ENCODE measurements at places on chromosomes 6 and 20.

- DNase-seq = no peak
Observed at GRCh38 chr6:1763404-1763803, 153.7 kb downstream of the FOXC1 start.

GRCh38 chr6:109690373-109690736, 647 bp downstream of the AK9 start:
- peak; percentile 56 for DNase-seq

DNA sequence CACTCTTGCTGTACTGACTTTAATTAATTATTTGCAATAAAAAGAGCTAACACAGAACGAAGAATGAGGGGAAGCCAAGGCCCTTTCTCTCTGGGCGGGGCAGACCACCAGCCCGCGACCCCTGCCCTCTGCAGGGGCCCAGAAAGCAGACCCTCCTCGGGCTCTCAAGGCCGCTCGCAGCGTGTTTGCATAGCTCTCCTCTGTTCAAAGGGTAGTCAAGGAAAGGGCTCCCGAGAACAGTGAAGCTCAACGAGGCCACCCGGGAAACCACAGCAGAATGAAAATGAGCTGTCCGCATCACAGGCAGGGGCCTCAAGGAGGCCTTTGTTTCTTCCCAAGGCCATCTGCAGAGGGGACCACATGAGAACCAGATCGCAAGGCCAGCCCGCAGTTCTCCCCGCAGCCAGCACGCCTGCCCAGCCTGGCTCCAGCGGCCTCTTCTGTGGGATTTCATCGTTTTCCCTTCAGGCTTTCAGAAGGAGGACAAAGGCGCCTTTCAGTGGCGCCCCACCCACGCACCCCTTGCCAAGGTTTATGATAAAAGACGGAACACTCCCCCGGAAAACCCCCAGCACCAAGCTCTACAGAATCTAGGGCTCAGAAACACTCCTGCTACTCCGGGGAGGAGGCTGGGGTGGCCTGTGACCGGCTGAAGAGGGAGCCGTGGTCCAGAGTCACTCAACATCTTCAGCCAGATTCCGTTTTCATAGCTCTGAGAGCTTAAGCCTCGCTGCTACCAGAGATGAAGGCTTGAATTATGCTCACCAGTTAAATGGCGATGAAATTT, 25.3 kb downstream of the ACSS1 start:
- no peak for DNase-seq

DNA sequence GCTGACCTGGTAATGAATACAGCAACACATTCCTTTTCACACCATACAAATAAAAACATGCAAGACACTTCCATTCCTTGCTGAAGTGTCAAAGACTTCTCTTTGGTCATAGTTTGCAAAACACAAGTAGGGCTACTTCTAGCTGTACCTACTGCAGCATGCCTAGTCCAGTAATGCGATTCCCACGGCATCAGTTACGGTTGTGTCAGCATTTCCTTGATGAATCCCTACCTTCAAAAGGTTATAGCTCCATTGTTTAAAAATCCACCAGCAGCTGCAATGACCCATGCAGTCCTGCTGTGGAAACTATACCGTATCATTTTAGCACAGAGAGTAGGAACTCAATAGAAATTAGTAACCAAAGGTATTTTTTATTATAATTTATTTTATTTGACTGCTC, 1371.5 kb downstream of the EPHA7 start:
- no peak for DNase-seq

Measured in CD4-positive, alpha-beta T cell (primary cell).